Cortex of kidney (tissue), 1 donor: ENCODE measurements at places on chromosomes 5 and 9.

GRCh38 chr9:81637276-81637675 is 52.1 kb downstream of the TLE1 start:
- no peak for DNase-seq

DNA sequence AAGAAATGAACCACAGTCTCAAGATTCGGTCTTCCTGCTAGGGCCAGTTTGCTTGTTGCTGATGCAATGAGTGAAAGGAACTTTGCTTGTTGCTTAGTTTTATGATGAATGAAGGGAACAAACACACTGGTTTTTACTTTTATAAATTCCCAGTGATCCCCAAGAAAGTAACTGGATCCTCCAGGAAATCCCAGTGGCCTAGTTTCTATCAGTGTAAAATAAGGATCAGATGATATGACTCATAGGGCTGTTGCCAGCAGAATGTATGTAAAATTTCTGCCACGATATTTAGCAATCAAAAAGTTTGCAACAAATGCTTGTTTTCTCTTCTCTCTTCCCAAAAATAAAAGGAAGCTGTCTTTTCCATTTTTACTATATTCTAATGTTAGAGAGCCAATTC is 160.1 kb upstream of the CDKN2B start:
- no peak for DNase-seq

GRCh38 chr5:128857076-128857677 is 108.1 kb upstream of the SLC27A6 start:
- no peak for DNase-seq

GRCh38 chr5:142698447-142699183 is 12.7 kb upstream of the FGF1 start:
- no peak for DNase-seq

- DNase-seq = no peak
Measured at GRCh38 chr5:174073122-174073660, 27.7 kb downstream of the NSG2 start.

- DNase-seq = no peak
Measured at GRCh38 chr5:56827049-56827448, 11.7 kb downstream of the MAP3K1 start.

DNA sequence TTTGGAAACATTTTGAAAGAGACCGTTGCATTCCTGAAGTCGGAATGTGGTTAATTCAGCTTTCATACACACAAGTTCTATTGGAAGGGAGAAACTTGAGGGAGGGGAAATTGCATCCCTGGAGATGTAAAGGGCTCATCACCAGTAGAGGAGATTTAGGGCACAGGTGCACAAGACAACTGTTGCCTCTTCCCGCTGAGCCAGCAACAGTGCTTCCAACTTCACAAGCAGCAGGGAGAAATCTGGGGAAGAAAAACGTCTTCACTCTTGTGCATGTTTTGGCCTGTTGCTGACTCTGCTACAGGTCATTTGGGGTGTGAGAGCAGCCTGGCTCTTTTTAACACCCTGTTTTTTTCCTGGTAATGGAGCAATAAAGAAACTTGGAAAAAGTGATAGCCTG is 277.9 kb downstream of the GAS1 start:
- no peak for DNase-seq

DNA sequence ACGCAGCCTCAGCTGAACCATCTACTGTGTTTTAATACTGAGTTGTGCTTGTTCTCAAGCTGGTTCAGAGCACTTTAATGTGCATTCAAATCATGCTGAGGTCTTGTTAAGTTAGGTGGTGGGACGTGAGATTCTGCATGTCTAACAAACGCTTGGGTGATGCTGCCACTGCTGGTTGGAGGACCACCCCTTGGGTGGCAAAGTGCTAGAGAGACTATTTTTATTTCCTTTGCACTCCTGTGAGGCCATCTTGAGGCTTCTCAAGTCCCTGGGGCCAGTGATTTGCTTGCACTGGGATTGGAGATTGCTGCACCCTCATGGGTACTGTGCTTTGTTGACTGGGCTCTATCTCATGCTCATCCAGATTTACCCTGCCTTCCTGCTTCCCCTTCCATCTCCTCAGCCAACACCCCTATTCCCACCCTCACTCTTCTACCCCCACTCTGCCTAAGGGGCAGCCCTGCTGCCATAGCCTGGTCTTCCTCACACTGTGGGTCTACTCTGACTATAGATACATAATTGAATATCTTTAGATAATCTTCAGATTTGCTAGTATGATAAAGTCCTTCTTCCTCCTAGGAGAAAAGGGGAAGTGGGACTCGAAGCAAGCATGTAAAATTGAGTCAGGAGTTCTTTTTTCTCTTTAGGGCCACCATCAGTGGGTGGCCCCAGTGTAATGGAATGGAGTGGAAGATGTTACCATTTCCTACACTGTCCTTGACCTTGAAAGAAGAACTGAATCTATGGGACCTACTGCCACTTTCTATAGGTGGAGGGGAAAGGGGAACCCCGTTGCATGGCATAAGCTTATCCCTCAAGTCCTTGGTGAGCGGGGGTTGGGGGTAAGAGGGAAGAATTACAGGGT is 45.1 kb upstream of the SUB1 start:
- DNase-seq = no peak

- no peak for DNase-seq
Measured at GRCh38 chr5:132309679-132310078, 15.5 kb downstream of the SLC22A4 start.
